ENCODE measurements at places on chromosomes 6 and 20.

- peak; percentile 85 for DNase-seq
Measured at GRCh38 chr6:32047855-32048766, 9.9 kb downstream of the CYP21A2 start.

DNA sequence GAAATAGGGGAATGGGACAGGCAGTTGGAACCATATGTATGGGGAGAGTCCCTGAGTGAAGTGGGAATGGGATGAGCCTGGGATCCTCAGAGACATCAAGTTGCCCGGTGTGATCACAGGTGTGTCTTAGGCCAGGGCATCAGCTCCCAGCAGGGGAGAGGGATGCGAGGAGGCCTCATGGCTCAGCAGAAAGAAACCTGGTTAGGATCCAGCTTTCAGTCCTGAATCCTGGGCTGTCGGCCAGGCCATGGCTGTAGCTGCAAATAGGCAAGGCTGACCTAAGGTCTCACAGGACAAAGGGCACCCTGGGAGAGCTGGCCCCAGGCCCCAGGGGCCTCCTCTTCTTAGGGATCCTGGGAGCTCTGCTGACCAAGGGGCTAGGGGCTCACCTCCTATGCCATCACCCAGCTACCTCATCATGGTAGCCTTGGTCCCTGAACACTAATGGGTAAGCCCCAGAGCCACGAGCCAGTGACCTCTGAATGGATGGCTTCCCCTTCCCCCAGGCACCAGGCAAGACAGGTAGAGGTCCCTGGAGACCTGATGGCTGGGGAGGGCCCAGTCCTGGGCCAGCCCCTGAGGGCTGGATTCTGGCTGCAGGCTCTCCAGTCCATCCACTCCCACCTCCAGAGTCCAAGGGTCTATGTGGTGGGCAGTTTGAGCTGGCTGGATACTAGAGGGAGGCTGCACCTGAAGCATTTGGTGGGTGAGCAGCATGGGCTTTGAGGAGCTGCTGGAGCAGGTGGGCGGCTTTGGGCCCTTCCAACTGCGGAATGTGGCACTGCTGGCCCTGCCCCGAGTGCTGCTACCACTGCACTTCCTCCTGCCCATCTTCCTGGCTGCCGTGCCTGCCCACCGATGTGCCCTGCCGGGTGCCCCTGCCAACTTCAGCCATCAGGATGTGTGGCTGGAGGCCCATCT lies at the start of gene SLC22A7:
TSS of gene SLC22A7 (plus strand) at position 617 of the 921 bp plus-strand sequence. CDS start at position 716, 99 bp downstream.
- DNase-seq: no peak

GRCh38 chr20:62418709-62419487 lies 8.4 kb downstream of the RBBP8NL start:
- no peak for DNase-seq

GRCh38 chr6:13431059-13431656 lies 56.2 kb downstream of the GFOD1 start:
- DNase-seq: no peak

DNA sequence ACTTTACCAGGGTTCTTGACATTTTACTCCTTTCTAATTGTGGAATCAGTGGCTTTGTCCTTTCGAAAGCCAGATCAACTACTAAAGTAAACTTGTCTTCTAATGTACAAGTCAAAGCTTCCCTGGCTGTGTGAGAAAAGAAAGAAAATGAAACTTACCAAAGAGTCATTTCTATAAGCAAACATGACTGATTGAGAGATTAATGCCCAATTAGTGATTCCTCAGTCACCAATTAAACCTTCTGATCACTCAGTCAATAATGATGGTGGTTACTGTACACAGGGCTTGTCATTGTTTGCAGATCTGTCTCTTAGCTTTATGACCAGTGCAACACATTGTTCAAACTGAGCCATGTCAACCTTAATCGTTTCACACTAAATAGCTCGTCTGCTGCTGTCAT lies 1168.4 kb upstream of the CITED2 start:
- DNase-seq: no peak

DNA sequence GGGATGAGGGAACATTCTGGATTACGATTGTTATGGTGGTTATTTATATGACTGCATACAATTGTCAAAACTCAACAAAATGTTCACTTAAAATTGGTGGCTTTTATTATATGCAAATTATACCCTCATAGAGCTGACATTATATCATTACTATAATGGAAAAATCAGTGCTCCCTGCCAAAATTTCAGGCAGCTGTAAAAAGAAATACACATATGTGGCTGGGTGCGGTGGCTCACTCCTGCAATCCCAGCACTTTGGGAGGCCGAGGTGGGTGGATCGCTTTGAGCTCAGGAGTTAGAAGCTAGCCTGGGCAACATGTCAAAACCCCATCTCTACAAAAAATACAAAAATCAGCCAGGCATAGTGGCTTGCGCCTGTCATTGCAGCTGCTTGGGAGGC lies 75.8 kb upstream of the SULF2 start:
- no peak for DNase-seq

GRCh38 chr20:43653966-43654365 lies 12.9 kb upstream of the MYBL2 start:
- no peak for DNase-seq

- DNase-seq: no peak
Measured at GRCh38 chr20:4101271-4101670, 85.9 kb upstream of the RNF24 start.

- no peak for DNase-seq
Measured at GRCh38 chr6:78629154-78629721, 238.1 kb upstream of the IRAK1BP1 start.

DNA sequence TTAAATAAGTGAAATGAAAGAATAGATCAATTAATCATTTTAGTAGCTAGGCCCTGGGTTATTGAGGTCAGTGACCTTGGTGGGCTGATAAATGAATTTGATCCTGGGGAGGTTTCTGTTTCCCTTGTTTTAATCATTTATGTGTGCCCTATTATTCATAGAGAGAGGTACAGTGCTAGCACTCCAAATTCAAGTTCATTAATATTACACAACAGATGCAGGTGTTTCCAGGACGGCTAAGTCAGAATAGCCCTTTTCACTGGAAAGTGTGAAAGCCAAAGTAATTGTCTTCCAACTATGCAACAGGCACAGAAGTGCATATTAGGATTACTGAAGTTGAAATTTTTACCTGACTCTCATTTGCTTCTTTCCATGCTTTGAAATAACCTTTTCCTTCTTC lies 61.7 kb upstream of the SGK1 start:
- DNase-seq: no peak

DNA sequence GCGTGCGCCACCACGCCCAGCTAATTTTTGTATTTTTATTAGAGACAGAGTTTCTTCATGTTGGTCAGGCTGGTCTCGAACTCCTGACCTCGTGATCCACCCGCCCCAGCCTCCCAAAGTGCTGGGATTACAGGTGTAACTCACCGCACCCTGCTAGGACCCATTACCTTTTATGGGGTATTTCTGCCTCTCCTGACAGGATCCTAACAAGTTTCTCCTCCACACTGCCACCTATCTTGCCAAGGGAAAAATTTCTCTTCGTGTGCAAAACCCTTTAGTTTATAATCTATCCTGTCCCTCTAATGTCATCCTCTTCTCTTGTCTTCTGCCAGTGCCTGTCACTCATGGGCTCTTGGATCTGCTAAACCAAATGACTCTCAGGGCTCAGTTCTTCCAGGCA lies 1.9 kb downstream of the STMND1 start:
- peak; percentile 15 for DNase-seq

- no peak for DNase-seq
Measured at GRCh38 chr20:64156886-64157875, 7.1 kb upstream of the MYT1 start.

GRCh38 chr6:110353457-110354001 lies 4.6 kb downstream of the METTL24 start:
- no peak for DNase-seq

DNA sequence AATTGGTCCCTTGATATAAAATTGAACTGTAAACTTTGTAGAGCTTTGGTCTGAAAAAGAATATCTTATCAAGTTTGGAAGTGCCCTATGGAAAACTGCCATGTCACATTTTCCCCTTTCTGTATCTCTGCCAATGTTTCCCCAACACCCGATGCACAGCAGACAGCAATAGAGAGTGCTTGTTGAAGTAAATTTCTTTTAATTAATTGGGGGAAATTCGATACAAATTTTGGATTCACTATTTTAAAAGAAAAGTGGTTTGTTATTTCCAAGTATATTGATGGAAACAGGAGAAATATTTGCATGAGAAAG lies 208.1 kb downstream of the OGFRL1 start:
- DNase-seq: peak; percentile 34

- DNase-seq: peak; percentile 93
Measured at GRCh38 chr20:35344354-35344837, 52.2 kb upstream of the FAM83C start.

- no peak for DNase-seq
Measured at GRCh38 chr6:168018664-168019063, 21.2 kb downstream of the KIF25 start.

DNA sequence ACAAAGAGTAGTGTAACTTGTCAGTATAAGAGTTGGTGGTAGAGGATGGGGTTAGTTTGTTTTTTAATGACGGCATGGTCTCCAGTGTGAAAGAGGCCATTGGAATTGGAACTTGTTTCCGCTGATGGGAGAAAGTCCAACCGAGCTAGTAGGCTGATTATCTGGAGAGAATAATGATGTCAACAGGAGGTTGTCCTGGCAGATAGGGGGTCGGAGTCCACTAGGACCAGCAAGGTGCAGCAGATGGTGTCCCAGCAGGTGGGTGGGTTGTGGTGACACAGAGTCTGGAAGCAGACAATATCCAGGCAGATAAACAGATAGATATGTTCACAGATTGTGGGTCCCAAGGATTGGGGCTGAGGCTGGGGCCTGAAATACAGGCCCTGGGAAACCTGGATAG lies 35.1 kb downstream of the PKIB start:
- DNase-seq: no peak

- DNase-seq: peak; percentile 34
Measured at GRCh38 chr20:56974499-56975250, 291.8 kb downstream of the BMP7 start.

DNA sequence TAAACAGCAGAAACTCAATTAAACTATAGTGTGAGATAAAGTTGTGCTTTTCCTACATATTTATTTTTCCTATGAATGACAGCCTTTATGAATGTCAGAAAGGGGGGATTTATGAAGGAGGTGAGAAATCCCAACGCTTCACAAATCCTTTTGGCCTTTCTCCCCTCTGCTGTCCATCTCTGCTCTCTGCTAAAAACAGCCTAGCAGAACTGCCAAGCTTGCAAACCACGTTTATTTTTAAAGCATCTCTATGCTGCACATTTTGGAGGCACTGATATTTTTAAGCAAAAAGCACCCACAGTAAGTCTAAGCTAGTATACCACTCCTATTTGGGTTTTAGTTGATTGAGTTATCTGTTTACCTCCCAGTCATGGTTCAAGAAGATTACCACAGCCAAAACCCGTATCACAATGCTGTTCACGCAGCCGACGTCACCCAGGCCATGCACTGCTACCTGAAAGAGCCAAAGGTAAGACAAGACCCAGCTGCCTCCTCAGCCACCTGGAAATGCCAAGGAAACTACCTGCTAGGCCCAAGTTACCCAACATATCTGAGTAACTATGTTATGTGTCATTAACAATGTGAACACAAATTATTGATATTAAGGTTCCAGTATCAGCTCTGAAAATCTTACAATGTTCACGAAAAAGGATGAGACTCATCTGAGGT lies 96.3 kb downstream of the MTFR2 start:
- DNase-seq: no peak

DNA sequence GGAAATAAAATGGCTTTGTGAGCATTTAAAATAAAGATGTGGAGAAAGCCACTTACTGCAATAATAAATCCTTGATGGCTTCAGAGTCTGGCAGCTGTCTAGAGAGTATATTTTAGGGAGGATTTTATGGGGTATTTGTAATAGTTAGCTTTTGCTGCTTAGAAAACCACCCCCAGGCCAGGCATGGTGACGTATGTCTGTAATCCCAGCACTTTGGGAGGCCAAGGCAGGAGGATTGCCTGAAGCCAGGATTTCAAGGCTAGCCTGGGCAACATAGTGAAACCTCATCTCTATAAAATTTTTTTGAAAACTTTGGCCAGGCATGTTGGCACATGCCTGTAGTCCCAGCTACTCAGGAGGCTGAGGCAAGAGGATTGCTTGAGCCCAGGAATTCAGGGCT lies 63.8 kb downstream of the ISM1 start:
- DNase-seq: no peak
